T-helper 17 cell (primary cell): ENCODE measurements at places on chromosomes 12 and 14.
A peak's percentile ranks its signal among the peaks of the same experiment; 100 is the strongest.

DNA sequence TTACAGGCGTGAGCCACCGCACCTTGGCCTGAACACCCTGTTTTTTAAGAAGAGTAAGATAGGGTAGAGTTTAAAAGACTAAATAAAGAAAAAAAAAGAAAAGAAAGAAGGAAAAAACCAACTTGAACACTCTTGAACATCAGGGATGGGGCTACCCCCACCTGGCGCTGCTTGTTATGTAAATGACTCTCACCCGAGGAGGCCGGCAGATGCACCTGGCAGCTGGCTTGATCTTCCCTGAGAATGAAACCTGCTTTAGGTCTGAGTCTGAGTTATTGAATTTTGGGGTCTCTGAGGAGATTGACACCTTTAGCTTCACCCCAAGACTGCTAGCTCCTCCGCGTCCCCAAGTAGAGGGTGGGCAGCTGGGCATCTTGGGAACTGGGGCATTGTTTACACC is 15.5 kb upstream of the MEG3 start:
- DNase-seq, result no peak

DNA sequence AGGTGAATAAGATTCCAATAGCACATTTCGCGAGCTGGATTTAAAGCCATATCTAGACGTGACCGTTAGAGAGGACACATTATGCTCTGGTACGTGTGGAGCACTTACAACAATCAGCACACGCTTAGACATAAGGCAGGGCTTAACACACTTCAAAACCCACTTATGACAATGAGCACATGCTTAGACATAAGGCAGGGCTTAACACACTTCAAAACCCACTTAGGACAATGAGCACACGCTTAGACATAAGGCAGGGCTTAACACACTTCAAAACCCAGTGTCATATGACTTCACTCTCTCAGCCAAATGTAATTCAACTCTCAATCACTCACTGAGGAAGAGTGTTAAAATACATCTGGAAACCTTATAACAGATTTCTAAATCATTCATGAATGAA is 11.2 kb upstream of the PLD4 start:
- no peak for DNase-seq

- peak; percentile 23 for DNase-seq
These were observed 4.2 kb upstream of the AAAS start for GRCh38 chr12:53325511-53326061.

- no peak for DNase-seq
These were observed 31.4 kb downstream of the NCKAP5L start for GRCh38 chr12:49796606-49797448.

DNA sequence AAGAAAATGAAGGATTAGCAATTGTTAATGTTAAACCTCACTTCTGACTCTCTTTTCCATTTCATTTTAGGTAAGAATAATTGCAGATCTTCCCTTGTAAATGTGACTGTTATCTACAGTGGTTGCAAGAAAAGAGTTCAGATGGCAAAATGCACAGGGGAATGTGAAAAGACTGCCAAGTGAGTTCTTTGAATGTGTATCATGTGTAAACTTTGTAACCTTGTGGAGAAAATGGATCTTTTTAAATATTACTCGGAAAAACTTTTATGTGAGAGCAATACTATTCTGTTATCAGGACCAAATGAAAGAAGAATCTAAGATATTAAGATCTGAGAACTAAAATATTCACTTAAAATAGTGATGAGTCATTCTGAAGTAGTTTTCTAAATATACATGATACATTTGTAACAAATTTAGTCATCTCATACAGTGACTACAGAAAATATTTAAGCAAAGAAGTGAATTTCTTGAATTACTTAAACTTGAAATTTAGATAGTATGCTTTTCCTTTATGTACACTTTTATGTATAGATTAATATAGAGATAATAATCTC is 122.5 kb upstream of the CNTN1 start:
- no peak for DNase-seq

- DNase-seq, result no peak
These were observed at the start of gene SH2B3 for GRCh38 chr12:111405859-111406473. Gene SH2B3 (plus strand): TSS chr12:111405923. CDS start chr12:111418146, 12,223 bp downstream.

GRCh38 chr14:24310646-24311604 is at the start of gene LTB4R:
Gene LTB4R (plus strand): TSS chr14:24311502. CDS start chr14:24315652, 4,150 bp downstream.
- peak; percentile 58 for DNase-seq

DNA sequence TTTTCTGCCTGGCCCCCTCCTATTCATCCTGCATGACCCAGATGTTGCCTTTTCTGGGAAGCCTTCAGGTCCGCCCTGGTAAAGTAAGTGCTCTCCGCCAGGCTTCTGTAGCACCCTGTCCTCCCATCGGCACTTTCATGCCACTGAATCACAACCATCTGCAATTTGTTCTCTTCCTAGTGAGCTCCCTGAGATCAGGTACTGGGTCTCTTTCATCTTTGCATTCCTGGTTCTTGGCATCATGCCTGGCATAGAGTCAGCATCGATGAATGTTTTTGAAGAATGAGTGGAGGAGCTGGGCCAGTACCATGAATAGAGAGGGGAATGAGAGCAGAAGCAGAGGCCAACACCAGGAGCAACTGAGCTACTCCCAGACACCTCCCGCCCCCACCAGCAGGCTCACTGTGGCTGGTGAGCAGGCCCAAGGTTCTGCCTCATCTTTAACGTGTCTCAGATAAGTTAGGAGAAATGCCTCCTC is 13.1 kb downstream of the ZDHHC22 start:
- no peak for DNase-seq

- no peak for DNase-seq
These were observed 78.6 kb downstream of the IFNG-AS1 start for GRCh38 chr12:68067762-68068376.

DNA sequence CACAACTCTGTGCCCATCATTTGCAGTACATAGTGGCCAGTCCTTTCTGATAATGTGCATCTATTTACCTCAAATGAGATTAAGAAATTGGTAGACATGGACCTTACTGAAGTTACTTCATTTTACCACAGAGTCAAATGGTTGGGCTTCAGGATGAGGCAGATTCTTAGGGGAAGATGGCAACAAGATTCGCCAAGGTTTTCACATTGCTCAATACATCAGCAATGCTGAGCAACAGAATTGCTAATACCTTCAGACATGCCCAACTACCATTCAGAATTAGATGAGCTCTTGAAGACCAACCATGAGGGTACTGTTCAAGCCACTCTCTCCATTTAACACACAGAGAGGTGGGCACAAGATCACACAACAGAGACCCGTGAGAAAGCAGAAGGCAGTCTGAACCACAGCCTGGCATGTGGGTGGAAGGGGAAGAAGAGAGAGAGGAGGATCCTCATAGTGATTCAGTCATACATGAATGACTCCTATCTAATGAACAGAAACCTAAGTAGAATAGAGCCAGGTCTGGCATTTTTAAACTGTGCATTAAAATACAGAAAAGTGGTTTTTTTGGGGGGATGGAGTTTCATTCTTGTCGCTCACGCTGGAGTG is 28.5 kb downstream of the CPM start:
- no peak for DNase-seq

DNA sequence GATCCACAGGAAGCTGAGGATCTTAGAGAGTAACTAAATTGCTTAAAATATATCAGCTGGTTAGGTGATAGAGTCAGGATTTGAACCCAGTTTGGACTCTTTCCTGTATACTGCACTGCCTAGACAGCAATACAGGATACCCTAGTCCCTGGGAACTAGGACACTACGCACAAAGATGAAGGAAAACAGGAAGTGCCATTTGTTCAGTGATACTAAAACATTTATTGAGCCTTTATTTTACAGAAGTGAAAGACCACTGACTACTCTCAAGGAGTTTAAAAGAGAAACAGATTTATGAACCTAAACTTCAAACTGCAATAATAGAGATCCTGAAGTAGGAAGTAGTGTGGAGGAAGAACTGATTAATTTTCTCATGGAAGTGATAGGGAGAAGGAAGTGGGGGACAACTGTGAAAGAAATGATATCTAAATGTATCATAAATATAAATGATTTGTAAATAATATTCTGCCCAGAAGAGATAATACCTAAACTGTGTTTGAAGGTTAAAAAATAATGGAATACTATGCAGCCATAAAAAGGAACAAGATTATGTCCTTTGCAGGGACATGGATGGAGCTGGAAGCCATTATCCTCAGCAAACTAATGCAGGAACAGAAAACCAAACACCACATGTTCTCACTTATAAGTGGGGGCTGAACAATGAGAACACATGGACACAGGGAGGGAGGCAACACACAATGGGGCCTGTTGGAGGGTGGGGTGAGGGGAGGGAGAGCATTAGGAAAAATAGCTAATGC is 18.2 kb downstream of the MSRB3 start:
- DNase-seq, result no peak

GRCh38 chr12:54207539-54208294 is 18.9 kb upstream of the SMUG1 start:
- DNase-seq, result peak; percentile 74

- DNase-seq, result no peak
These were observed 178.8 kb downstream of the STXBP6 start for GRCh38 chr14:24870949-24871701.

DNA sequence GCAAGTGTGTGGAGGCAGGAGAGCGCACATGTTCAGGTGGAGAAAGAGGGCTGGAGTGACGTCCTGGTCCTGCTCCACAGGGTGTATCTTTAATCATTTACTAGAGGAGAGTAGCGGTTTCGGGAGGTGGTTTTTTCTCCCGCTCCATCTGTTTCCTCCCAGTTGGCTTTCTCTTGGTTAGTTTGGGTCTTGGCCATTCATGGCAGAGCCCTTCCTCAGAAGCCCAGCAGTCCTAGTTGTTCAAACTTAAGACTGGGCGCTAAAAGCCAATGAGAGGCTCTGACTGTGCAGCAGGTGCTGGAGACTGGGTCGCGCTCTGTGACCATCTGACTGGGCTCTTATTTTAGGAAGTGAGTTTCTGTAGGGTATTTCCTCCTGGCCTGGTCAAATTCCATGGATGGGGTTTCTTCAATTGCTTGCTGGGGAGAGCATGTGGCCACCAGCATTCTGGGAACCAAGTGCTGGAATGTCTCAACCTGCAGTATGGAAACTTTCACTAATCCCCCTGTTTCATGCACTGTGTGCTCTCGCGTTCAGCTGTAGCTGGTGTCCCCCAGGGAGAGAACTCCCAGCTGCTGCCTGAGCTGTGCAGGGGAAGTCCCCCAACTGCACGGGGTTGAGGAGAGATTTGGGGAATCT is 27.4 kb upstream of the TSPAN9 start:
- no peak for DNase-seq

DNA sequence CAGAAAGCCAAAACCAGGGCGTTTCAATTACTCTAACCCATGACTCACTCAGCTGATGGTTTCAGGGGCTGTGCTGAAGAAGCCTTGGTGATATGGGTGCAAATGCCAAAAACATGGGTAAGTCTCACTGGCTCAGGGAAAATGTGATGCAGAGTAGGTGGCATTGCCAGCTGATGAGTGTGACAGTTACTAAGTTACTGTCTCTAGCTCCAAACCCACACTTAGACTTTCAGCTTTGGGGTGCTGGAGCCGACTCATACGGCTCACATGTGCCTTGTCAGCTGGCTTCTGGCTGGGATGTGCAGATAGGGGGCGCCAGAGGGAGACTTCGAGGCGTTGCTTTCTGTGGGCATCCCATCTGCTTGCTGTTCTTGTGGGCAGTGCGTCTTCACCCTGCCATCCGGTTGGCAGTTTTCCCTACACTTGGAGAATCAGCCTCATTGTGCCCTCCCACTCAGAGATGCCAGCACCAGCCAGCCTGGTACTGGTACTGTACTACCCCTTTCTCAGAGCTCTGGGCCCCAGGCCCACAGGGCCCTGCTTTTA is 11.1 kb upstream of the KRT7 start:
- DNase-seq, result peak; percentile 53

DNA sequence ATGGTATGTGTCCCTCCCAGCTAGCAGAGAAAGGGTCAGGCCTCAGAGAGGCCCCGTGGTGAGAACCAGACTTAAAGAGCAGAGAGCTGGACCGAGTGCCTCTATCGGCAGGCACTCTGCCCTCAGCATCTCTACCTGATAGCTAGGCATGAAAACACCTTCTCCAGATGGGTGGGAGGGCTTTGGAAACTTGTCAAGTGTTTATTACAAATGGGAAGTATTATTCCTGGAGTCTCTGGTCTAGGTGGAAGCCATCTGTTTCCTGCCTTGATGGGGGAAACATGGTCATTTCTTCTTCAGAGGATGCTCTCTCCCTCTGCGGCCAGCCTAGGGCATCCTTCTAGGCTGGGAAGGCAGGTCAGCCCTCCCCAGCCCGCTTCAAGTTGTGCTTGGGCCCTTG is 2.3 kb downstream of the TMEM63C start:
- DNase-seq, result no peak

DNA sequence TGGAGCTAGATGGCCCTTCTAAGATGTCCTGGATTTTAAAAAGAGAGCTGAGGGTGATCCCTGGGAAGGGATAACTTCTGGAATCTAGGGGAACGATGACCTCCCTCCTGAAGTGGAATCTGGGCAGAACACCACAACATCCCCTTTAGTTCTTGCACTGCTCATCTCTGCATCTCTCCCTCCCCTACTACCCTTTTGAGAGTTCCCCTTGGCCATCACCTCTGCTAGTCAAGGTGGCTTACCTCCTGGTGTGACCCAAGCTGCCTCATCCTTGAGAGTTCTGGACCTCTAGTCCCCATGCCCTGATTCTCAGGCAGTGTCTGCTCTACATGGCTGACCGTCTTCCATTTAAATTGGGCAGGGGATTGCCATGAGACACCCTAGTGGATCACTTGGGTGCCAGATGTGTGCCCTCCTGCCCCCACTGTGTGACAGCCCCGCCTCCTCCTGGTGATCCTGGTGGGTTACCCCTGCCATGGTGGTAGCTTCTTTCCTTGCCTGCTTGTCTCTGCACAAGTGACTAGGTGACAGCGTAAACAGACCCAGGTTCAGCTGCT is 216.4 kb downstream of the PCNX1 start:
- DNase-seq, result no peak

DNA sequence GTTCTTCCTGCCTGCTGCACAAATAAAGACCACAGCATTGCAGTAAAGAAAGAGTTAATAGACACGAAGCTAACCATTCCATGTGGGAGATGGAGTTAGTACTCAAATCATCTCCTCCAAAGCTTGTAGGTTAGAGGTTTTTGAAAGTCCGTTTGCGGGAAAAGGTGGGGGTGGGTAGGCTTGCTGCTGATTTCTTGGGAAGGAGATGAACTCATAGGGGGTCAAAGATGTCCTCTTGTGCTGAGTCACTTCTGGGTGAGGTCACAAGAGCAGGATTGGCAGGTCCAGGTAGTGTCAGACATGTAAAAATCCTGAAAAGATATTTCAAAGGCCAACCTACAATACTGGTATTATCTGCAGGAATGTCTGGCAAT is 66.4 kb downstream of the PTHLH start:
- DNase-seq, result no peak

DNA sequence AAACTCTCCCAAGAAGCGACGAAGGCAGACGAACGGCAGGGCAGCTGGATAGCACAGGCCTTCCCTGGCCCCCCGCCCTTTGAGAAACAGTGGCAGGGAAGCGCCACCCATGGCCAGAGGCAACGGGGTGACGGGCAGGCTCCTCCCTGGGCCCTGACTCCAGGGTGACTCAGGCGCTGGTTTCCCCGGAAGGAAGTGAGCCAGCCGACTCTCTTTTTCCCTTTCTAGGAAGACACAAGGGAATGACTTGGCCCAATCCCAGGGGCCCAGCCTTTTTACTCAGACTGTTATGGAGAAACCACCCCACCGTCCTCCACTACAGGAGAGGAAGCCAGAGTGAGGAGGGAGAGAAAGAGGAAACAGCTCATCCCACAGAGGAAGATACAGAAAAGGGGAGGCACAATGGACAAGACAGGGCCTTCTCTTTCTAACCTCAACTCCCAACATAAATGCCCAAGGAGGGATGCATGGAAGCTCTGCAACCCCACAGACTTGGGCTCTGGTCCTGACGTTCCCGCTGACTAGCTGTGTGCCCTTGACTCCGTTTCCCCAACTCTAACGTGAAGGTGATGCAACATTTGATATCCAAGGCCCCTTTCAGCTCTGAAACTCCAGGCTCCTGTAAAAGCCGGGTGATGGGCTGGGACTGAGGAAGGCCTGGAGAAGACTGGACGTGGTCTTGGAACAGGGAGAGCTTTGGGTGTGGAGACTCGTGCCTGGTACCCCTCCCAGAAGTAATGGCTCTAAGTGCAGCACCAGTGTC is 27.9 kb downstream of the ACTN1 start:
- DNase-seq, result no peak
